Umbilical cord (tissue), 2 donors: ENCODE measurements at places on chromosomes 3 and 15. TPM values are rescaled to one million over a fixed set of nuclear protein-coding genes. Genes with fewer than 3 reads are reported as not detected.

DNA sequence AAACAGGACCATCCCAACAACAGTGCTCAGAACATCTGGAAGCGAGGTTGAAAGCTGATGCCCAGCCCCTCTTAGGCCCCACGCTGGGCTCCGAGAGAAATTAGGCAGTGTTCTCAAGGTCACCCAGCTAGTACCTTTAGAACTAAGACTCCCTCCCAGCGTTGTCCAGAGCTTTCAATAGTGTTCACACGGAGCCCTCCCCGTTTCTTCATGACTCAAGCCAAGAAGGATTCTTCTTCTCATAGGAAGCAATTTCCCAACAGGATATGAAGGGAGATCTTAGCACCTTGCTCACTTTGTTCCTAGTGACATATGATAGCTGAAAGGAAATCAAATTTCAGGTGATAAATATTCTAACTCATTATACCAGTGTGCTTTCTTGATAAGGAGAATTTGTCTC, 244.2 kb upstream of the ST8SIA2 start:
- no peak for DNase-seq

DNA sequence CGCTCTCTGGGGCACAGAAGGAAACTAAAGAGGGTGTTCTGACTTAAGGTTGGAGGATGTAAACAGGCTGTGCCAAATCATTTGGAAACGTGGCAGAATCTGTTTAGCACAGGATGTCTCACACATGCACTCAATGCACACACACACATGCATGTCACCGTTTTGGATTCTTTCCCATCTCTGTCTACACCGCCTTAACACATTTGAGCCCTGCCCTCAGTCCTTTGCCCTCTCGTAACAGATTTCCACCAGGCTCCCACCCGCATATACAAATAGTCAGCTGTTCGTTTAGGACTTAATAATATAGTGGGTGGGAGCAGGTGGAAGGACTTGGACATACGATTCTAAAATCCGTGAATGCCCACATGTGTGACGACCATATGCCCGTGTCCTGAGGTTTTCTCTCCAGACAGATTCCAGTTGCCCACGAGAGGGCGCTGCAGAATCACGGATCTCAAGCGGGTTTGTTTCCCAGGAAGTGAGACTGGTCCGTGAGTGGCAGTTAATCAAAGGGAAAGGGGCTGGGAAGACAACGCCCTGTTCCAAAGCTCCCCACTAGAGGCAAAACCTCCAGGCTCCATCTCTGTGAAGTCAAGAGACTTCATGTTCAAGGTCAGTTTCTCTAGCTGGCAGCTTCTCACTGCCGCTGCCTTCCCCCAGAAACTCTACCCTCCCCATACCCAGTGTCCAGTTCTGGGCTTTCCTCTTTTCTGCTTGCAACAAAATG, 44.5 kb downstream of the NOX5 start:
- peak; percentile 90 for DNase-seq

DNA sequence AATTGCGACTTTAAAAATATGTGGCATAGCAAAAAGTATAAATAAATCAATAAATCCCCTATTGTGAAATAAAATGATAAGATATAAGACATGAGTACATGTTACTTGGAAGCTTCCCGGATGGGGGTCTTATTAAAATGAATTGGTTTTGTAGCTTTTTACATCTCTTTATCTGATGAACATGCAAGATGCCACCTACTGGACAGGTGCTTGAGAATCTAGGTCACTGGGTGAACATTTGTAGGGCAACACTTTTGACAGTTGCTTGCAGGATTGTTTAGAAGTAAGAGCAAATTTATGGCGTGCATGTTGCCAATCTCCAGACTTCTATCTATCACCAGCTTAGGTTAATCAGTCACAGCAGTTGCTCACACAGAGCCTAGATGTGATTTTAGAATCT, 362.7 kb upstream of the SUCLG2 start:
- DNase-seq, result no peak

The WDR6 gene
- 31.3 TPM for total RNA-seq

The UPK1B gene
- 52.0 TPM for total RNA-seq

DNA sequence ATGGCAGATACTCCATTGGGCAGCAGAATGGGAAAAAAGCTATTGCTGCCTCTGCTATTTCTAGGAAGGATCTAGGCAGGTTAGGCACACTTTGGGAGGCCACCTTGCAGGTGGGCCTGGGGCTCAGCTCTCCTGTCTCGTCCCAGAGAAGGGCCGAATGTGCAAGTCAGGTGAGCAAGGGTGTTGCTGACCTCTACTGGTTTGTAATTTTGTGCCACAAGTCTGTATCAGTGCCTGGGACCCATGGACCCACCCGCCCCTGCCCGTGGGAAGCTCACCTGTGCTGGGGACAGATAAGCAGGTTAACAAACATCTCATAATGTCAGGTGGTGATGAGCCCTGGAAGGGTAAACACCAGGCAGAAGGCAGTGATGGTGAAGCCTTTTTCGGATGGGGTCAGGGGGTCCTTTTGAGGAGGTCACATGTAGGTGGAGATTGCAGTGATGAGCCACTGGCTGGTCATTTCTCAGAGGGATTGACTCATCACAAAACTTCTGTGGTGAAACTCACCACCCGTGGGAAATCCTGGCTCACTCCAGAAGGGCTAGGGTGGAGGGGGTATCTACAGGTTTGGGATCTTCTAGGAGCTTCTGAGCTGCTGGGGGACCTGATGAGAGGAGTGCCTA, 161.3 kb downstream of the KLF13 start:
- DNase-seq, result no peak

The C3orf20 gene
- total RNA-seq, result not detected

DNA sequence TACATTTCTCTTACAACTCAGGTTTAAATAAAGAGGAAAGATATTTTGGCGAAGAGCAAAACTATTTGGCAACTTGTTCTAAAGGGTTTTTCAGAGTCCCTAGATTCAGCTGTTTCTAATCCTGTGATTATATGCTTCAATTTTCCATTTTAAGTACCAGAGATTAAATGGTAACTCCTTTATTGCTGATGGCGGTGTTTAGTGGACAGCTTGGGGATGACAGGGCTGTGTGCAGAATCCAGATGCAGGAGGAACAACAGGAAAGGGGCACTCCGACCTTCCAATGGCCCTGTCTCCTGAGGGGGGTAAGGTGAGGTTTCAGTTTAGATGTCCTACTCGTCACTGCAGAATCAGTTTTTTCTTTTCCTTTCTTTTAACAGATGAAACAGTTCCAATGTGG, 405.0 kb downstream of the PDCD6IP start:
- no peak for DNase-seq

- no peak for DNase-seq
These were observed 323.6 kb downstream of the GABRB3 start for GRCh38 chr15:26449291-26449690.

The CAPN3 gene
- 5.5 TPM for total RNA-seq

The MRAS gene
- total RNA-seq, result 22.6 TPM

The ALPK3 gene
- total RNA-seq, result 7.9 TPM

GRCh38 chr15:78455749-78456148, 17.7 kb downstream of the IREB2 start:
- peak; percentile 74 for DNase-seq

DNA sequence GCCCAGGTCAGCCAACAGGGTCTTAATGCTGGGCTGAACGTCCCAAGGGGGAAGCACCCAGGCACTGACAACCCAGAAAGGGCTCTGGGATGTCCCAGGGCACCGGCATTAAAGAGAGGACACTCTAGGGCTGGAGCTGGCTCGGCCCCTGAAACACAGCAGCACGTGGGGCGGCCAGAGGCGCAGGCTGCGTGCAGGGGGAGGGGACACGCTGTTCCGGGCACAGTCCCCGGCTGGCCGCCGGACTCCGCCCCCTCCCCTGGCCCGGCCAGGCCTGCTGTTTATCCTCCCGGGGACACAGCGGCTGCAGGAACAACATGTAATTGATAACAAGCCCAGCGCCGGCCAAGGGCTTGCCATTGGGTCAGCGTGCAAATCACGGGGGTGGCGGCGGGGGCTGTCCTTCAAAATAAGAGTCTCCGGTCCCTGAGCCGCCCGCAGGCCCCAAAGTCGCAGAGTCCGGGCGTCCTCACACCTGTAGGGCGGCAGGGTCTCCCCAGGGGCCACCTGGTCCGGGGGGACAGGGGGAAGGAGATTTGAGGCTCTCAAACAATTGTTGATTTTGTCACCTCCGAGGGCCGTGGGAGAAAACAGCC, 1.3 kb downstream of the KLF15 start:
- DNase-seq, result peak; percentile 85

The PP2D1 gene
- total RNA-seq, result 2.9 TPM

DNA sequence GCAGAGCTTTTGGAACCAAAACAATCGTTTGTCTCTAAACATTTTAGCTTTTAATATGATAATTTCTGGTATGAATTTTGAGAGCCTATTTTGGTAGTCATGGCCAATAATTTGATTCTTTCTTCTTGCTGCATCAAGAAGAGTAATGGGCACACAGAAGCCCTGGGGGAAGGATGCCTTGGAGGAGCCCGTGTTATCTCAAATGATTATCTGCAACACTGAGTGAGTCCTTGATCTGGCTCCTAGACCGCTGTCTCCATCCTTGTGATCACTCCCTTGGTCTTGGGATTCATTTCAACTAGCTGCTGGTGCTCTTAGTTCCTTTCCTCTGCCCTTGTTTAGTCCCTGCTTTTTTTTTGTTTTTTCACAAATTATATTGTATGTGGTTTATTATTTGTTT, 77.9 kb upstream of the CCNL1 start:
- DNase-seq, result no peak

- DNase-seq, result no peak
These were observed 448.6 kb upstream of the RASGRP1 start for GRCh38 chr15:39013262-39013661.

The C15orf61 gene
- 10.1 TPM for total RNA-seq

- no peak for DNase-seq
These were observed 741.4 kb upstream of the CCDC54 start for GRCh38 chr3:106635826-106636225.

DNA sequence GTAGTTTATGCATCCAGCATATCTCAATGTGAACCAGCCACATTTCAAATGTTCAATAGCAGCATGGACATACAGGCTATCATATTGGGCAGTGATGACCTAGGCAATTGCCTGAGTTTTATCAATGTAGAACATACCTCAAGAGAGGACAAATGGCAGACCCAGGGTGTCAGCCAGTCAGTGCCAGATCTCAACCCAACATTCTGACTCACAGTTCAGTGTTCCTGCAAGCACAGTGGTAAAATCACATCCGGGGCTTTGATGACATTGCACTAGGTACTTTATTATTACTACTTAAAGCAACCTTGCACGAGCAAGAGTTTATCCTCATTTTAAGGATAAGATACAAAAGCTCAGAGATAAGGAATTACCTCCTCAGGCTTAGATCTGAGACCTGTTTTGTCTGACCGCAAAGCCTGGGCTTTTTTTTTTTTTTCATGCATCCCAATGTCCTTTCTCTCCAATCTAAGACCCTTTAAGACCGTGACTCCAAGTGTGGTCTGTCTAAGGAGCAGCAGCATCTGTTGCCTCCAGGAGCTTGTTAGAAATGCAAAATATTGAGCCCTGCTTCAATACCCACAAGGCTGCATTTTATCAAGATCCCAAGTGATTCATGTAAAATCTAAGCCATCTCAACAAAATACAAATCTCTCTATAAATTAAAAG, 60.1 kb downstream of the SLC12A1 start:
- DNase-seq, result peak; percentile 78

- DNase-seq, result no peak
These were observed 41.3 kb downstream of the PPM1L start for GRCh38 chr3:160797356-160797755.

GRCh38 chr3:14404631-14405359, 2.4 kb downstream of the SLC6A6 start:
- no peak for DNase-seq

DNA sequence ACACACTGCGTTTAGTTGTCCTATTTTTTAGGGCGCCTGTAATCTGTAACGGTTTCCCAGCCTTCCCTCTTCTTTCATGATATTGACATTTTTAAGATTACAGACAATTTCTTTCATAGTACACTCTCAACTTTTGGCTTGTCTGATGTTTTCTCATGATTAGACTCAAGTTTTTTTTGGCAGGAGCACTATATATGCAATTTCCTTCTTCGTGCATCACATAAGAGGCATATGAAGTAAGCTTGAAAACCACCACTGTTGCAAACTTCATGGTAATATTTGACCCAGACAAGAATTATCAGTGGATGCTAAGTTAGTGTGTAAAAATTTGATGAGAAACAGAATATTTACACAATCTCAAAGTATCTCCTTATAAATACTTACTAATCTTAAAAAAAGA, 119.2 kb upstream of the CMC1 start:
- no peak for DNase-seq
